ENCODE measurements at places on chromosomes 5 and 9. TPM values are rescaled to one million over a fixed set of nuclear protein-coding genes. Genes with fewer than 3 reads are reported as not detected.

The CEL gene
- total RNA-seq, result 0.15 TPM

The SLC12A2 gene
- total RNA-seq, result 50.6 TPM

The ECM2 gene
- 17.3 TPM for total RNA-seq

The CDH18 gene
- total RNA-seq, result 2.0 TPM

Measured in smooth muscle cell of the coronary artery (primary cell).